Breast epithelium (tissue), 4 donors: ENCODE measurements at places on chromosomes 12 and 14. TPM values are rescaled to one million over a fixed set of nuclear protein-coding genes. Genes with fewer than 3 reads are reported as not detected.

GRCh38 chr14:99995700-99996356 lies 69.4 kb upstream of the EVL start:
- H3K4me1 ChIP-seq: no peaks in the 10 kb centered on the region
- no peak overlapping the region for H3K27ac ChIP-seq
- H3K27me3 ChIP-seq: no peaks in the 10 kb centered on the region
- H3K36me3 ChIP-seq: no peaks in the 10 kb centered on the region
- H3K4me3 ChIP-seq: no peak overlapping the region

DNA sequence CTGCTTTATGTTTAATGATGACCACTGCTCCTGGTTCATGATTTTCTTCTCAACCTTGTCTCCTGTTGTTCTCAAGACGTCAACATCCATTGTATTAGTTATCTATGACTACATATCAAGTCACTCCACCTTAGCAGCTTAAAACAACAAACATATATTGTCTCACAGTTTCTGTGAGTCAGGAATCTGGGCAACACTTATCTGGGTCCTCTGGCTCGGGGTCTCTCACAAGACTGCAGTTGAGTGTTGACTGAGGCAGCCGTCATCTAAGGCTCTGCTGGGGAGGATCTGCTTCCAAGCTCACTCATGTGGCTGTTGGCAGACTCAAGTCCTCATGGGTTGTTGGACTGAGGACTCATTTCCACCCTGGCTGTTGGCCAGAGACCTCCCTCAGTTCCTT lies 27.3 kb upstream of the FRS2 start:
- no peak for DNase-seq
- no peaks in the 10 kb centered on the region for H3K36me3 ChIP-seq
- no peak overlapping the region for H3K4me3 ChIP-seq
- no peak overlapping the region for H3K27ac ChIP-seq
- H3K4me1 ChIP-seq: no peaks in the 10 kb centered on the region
- no peaks in the 10 kb centered on the region for H3K27me3 ChIP-seq

DNA sequence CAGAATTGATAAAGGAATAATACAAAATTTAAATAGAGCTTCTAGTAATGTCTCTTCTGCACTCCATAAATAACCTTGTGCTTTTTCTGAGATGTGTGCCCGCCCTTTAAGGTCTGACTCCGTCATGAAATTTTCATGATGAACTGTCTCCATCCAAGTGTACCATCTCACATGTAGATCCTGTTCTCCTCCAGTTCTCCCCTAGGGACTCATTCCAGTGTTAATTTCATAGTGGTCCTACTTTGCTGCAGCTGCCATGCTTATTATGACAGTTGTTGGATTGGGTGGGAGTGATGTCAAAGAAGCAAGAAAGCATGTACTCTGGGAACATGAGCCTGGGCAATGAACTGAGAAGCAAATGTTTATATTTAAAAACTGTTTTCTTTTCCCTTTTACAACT lies 442.5 kb upstream of the PDE3A start:
- DNase-seq: no peak
- no peak overlapping the region for H3K27ac ChIP-seq
- H3K36me3 ChIP-seq: no peaks in the 10 kb centered on the region
- no peaks in the 10 kb centered on the region for H3K27me3 ChIP-seq
- H3K4me1 ChIP-seq: no peaks in the 10 kb centered on the region
- no peak overlapping the region for H3K4me3 ChIP-seq

DNA sequence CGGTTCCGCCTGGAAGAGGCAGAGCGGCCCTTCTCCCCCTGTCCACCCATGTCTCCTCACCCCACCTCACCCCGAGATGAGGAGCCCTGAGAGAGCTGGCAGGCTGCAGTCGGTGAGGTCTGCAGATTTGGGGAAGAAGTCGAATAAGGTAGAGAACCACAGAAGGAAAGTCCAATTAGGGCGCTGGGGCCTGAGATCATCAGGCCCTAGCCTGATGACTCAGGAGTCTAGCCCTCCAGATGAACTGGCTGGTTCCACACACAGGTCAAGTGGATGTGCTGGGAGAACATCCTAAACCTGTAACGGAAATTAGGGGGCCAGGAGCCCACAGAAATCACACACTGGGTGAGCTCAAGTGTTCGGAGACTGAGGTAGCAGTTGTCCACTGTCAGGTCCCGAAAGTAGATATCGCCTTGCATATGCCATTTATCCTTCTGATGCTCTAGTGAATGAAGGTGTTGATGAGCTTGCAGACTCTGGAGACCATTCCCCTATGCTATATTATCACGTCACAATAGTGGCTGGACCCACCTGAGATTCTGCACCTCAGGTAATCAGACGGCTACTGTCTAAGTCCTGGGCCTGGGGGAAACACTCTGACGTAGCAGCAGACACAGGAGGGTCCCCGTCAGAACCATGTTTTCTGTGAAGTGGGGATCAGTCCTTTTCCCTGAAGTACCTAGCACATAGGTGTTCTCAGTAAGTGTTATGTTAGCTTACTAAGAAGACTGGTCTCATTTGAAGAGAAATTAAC lies 886 bp upstream of the METTL17 start:
- DNase-seq: no peak
- H3K27ac ChIP-seq: peak overlapping the region; percentile 91
- no peaks in the 10 kb centered on the region for H3K27me3 ChIP-seq
- H3K4me1 ChIP-seq: peaks cover 5% of the 10 kb centered on the region

DNA sequence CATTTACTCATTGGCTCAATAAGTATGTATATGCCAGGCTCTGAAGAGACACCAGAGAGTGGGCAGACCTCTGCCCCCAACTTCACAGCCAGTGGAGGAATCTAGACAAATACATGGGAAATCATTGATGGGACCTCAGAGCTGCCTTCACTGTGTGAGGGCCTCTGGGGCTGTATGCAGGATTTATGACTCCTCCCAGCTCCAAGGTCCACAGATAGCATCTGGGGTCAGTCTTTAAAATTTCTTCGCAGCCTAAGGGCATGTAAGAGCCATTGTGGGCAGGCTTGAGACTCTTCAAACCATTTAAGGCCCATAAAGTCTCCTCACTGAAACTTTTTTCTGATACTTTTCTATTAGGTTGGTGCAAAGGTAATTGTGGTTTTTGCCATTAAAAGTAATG lies 125.5 kb downstream of the SPTSSA start:
- no peaks in the 10 kb centered on the region for H3K27me3 ChIP-seq
- H3K27ac ChIP-seq: no peak overlapping the region
- H3K36me3 ChIP-seq: no peaks in the 10 kb centered on the region
- no peaks in the 10 kb centered on the region for H3K4me1 ChIP-seq
- no peak for DNase-seq

DNA sequence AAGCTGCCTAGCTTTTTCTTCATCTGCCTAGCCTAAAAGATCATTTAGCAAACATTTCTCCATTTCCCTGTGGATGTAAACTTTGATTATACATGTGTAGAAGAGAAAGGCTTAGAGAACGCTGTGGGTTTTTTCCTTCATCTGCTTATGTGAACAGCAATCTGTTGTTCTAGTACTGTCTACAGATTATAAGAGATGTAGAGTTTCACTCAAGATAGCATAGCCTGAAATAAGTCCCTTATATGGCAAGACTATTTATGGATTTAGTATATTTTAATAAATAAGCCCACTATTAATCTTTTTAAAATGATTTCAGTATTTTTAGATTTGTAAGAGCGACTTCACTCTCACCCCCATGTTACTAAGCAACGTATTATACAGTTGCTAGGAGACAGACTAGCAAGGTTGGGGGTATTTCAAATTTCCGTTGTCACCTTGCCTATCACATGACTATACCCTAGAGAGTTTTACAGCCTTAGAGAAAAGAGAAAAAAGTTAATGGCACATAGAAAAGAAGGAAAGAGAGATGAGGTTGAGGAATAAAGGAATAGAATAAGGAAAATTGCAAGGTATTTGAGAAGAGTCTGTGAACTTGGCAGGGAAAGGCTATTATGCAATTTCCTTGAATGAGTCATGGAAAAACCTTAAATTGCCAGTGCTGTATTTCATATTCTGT lies 12.2 kb upstream of the TUBA1A start:
- H3K27ac ChIP-seq: peak overlapping the region; percentile 86
- DNase-seq: no peak
- H3K36me3 ChIP-seq: no peaks in the 10 kb centered on the region
- H3K4me1 ChIP-seq: peaks cover 9% of the 10 kb centered on the region
- no peaks in the 10 kb centered on the region for H3K27me3 ChIP-seq
- no peak overlapping the region for H3K4me3 ChIP-seq

DNA sequence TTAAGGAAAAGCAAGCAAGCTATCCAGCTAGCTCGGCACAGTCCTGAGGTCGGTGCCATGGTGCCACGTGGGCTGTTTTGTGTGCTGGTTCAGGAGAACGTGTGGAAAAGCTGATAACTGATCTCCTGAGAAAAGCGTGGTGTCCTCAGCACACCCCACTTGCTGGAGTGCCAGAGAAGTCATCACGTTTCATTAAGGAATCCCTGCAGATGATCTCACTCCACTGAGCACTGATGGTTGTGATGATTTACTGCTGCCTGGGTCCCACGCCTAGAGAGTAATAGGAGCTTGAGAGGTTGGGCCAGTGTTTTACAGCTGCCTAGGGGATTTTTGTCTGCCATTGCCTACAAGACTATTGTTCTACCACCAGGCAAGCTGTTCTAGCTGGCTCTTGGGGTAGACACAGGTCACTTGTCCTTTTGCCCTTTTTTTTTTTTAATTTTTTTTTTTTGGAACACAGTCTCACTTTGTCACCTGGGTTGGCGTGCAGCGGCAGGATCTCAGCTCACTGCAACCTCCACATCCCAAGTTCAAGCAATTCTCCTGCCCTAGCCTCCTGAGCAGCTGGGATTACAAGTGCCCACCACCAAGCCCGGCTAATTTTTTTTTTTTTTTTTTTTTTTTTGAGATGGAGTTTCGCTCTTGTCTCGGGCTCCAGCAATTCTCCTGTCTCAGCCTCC lies 42.3 kb upstream of the EVL start:
- no peaks in the 10 kb centered on the region for H3K36me3 ChIP-seq
- H3K4me3 ChIP-seq: no peak overlapping the region

DNA sequence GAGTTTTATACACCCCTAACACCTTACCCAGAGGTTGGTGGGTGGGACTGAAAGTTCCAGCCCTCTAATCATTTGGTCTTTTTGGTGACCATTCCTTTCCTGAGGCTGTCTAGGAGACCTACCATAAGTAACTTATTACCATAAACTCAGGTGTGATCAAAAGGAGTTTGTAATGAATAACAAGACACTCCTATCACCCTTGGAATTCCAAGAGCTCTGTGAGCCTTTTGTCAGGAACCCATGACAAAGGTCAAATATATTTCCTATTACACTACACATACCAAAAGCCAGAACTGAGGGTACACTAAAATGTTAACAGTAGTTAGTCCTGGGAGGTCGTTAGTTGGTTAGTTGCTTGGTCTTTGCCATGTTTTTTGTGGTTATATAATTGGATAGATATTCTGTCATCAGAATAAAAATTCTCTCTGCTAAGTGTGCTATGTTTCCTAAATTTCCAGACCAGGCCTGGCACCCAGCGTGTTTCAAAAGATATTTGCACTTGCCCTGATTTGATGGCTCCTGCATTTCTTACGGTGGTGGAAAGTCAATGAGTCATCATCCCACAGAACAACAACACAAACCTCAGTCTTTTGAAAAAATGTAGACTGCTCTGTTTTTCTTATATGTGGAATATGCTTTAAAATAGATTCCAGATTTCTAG lies 27.0 kb upstream of the AKAP5 start:
- H3K27me3 ChIP-seq: no peaks in the 10 kb centered on the region
- no peaks in the 10 kb centered on the region for H3K4me1 ChIP-seq
- H3K27ac ChIP-seq: no peak overlapping the region
- H3K4me3 ChIP-seq: no peak overlapping the region

- no peaks in the 10 kb centered on the region for H3K36me3 ChIP-seq
- no peak for DNase-seq
Observed at GRCh38 chr14:32497248-32497647, 168.2 kb downstream of the AKAP6 start.

DNA sequence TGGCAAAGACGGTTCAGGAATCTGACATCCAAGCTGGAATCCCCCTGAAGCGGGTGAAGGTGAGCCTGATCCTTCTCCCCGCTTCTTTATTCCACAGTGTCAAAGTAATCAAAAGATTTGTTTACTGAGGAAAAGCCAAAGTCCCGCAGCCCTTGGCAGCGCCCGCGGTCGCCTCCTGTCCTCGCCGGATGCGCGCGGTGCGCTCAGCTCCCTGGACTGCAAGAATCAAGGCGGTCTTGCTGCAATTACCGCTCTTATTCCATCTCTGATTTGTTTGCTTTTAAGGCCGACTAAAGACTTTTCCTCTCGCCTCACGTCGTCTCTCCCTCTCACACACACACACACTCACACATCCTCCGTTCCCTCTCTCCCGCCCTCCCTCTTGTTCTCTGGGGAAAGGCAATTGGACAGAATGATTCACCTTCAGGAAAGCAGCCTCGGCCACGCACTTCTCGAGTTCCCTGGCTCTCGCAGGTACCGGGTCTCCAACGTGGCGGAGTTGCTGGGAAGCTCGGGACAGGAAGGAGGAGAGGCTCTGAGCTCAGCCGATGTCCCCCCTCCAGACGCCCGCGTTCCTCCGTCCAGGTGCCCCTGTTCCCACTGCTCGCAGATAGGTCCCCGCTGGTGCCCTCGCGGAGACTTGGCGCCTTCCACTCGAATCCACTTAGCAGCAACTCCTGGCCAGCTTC lies 68.6 kb upstream of the USP15 start:
- no peak overlapping the region for H3K27ac ChIP-seq
- H3K4me3 ChIP-seq: peak overlapping the region; percentile 43
- DNase-seq: no peak
- H3K36me3 ChIP-seq: no peaks in the 10 kb centered on the region
- peaks cover 5% of the 10 kb centered on the region for H3K4me1 ChIP-seq

GRCh38 chr12:2653461-2653965 lies 141.3 kb upstream of the FKBP4 start:
- no peak for DNase-seq
- no peaks in the 10 kb centered on the region for H3K4me1 ChIP-seq
- no peak overlapping the region for H3K4me3 ChIP-seq
- no peaks in the 10 kb centered on the region for H3K27me3 ChIP-seq
- no peak overlapping the region for H3K27ac ChIP-seq
- H3K36me3 ChIP-seq: no peaks in the 10 kb centered on the region

DNA sequence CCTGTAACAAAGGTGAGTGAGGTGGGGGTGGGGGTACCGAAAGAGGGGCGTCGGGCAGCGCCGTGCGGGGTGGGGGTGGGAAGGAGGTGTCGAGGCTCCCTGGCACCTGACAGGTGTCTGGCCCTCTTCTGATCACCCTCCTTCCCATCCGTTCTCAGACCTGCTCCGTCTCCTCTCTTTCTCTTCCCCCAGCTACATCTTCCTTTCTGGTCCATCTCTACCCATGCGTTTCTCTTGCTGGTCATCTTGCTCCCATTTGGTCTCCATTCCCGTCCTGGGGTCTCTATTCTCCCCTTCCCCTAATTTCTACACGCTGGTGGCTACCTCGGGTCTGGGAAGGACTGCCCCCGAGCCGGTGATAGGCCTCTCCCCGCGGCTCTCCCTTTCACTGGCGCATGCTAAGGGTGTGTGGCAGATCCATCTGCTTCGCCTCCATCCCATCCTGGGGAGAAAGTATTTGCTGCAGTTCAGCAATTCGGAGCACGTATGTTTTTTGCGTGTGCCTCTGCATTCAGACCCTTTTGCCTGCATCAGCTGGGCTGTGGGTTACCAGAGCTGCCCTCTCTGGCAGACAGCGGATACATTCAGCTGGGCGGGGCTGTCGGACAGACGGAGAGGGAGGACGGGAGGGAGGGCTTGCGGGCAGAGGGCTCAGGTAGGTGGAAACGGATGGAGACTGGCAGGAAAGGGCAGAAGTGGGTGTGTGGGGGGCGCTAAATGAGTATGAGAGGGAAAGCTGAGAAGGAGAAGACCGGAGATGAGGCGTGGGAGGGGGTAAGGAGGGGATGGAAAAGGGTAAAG lies 730 bp downstream of the CLSTN3 start:
- H3K36me3 ChIP-seq: no peaks in the 10 kb centered on the region
- H3K4me3 ChIP-seq: peak overlapping the region; percentile 76
- no peak for DNase-seq
- peak overlapping the region; percentile 85 for H3K27ac ChIP-seq

The SLC6A13 gene
- 1.3 TPM for total RNA-seq

The SERPINA9 gene
- not detected for total RNA-seq

The MUCL1 gene
- total RNA-seq: 3.4 TPM

The HELB gene
- 4.0 TPM for total RNA-seq
